ENCODE measurements at places on chromosomes 7 and 10.
A peak's percentile ranks its signal among the peaks of the same experiment; 100 is the strongest.

GRCh38 chr7:139647085-139647484 lies 123.6 kb downstream of the CLEC2L start:
- DNase-seq = peak; percentile 22

- DNase-seq = no peak
Observed at GRCh38 chr10:126776168-126776567, 105.7 kb upstream of the C10orf90 start.

GRCh38 chr10:71603754-71604153 lies 115.8 kb downstream of the C10orf105 start:
- DNase-seq = no peak

DNA sequence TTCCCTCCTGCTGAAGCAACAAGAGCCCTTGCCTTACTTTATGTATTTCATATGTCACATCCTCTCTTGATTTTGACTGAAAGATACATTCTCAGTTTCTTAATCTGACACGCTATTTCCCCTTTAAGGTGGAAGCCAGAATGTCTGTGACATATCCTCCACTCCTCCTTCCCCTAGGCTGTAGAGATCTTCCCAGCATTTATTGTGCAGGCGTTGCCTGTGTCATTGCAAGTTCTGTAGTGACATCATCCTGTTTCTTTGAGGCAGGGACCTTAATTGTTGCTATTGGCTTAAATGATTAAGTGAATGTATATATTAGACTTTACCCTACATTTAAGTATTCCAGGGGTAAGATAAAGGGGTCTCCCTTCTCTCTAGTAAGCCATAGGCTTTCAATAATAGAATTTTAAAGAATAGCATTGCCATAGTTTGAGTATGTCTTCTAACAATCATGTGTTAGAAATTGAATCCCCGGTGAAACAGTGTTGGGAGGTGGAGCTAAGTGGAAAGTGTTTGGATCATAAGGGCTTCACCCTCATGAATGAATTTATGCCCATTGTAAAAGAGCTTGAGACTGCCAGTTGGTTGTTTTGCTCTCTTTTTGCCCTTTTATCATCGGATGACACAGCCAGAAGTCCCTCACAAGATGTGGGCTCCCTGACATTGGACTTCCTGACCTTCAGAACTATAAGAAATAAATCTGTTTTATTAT lies 189.5 kb upstream of the CDC14C start:
- no peak for DNase-seq

- DNase-seq = peak; percentile 47
Observed at GRCh38 chr7:123749537-123749857, 694 bp upstream of the WASL start.

DNA sequence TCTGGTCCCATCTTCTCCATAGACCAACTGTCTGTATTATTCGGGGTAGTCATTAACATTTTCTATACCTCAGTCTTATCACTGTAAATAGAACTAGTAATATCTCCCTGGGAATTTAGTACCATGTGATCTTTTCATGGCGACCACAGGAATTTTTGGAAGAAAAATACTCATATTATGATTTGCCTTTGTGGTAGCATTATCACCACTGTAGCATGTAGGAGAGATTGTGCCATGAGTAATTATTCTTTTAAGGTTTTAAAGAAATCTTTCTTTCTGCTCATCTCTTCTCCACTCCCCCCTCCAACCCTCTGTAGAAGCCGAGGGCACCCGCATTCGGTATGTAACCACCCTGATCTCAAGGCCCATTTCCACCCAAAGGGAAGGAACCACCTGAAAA lies 25.0 kb downstream of the ZNF365 start:
- DNase-seq = no peak

DNA sequence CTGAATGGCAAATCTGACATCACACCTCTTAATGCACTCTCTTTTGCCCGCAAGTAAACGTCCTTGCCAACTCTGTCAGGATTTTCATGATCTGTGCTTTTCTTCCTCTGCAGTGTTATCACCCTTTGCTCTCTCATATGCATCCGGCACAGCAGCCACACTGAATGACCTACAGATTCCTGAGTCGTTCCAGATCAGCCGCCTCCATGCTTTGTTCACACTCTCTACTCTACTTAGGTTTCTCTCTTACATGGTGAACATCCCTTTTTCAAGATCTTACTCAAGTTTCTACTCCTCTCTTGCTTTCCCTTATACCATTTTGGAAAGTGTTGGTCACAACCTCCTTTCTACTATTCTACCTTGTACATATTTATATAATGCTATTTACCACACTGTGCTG lies 127.7 kb upstream of the AOAH start:
- DNase-seq = no peak

- DNase-seq = no peak
Observed at GRCh38 chr7:104133238-104133637, 74.6 kb downstream of the ORC5 start.

DNA sequence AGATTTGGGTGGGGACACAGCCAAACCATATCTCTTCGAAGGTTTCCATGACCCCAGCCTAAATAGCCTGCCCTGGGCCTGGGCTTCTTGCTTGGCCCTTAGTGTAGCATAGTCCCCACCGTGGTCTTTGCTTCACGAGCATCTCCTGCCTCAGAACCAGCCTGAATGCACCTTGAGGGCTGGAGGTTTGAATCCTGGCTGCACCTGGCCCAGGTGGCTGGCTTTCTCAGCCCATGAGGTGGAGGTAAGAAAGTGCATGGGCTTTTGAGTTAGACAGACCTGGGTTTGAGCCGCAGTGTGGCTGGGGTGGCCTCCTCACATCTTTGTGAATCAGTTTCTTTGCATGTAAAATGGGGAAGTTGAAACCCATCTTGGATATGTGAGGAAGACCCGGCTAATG lies 24.2 kb upstream of the PCBD1 start:
- DNase-seq = no peak

DNA sequence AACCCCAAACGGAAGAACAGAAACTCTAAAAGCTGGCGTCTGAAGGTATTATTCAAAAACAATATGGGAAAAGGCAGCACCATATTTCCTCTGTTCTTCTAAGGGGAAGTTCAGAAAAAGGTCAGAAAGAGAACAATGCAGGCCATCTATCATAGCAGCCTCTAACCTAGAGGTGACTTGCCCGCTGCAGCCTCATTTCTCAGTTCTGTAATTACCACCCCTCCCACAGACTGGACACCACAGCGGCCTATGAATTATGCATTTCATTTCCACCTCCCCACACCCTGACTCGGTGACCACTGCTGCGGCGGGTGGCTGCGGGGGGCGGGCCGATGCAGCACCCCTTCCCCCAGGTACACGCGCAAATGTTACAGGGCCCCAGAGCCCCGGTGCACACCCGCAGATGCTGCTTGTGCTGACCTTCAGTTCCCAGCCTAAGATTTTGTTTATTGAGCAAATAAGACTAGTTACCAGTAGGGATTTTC lies 125.5 kb downstream of the CLEC2L start:
- DNase-seq = peak; percentile 8

DNA sequence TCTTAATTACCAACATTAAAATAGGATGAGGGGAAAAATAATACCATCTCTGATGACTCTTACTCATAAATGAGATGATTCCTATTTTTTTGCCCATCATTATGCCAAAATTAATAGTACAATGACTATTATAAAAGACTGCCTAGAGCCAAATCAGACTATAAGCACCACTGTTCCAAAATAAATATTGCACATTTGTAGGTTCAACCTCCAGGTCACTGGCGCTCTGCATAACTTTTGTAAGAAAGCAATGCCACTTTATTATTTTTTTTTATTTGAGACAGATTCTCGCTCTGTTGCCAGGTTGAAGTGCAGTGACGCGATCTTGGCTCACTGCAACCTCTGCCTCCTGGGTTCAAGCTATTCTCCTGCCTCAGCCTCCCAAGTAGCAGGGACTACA lies 142.5 kb upstream of the SP8 start:
- no peak for DNase-seq

GRCh38 chr7:12322284-12322902 lies 81.3 kb downstream of the VWDE start:
- peak; percentile 49 for DNase-seq

GRCh38 chr7:94389381-94389780 lies 5.3 kb upstream of the COL1A2 start:
- DNase-seq = no peak

DNA sequence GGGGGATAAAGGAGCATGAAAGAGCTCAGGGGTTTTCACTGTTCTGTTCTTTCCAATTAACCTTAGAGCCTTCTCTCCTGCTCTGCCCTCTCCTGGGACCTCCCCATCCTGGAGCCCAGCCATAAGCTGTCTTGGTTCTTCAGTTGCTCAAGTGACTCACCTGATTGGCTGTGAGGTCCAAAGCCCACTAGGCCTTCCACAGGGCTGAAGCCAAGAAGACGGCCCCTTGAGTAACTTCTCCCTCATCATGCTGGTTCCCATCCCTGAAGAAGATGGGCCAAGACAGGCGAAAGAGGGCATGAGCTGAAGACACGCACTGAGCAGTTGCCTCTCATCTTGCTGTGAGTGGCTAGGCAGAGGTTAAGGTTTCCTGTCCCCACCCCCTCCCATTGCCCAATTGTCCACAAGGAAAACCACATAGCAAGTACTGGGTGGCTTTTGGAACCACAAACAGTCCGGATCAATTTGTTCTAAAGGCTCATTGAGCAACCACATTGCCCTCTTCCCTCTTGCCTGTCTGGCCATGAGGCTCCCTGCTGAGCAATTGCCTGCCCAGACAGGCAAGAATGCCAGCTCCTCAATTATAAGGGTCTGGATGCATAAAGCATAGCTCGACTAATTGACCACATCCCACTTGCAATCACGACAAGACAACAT lies 43.9 kb upstream of the GPAM start:
- no peak for DNase-seq

- peak; percentile 8 for DNase-seq
Observed at GRCh38 chr7:129952086-129952652, 591 bp downstream of the UBE2H start.

DNA sequence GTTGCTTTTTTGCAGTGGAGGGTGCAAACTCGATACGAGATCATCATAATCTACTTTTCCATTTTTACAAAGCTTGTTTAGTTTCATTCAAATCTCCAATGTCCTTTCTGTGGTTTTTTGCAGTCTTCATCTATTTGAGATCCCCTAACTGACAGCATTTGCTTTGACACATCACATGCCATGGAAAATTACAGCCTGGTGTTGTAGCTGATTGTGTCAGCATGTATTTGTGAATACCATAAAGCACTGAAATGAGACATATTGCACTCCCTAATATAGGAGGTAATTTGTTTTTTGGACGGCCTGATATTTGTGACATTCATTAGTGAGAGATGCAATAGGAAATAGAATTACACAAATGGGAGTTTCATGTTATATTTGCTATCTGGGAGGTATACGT lies 620.8 kb downstream of the KCNMA1 start:
- no peak for DNase-seq

DNA sequence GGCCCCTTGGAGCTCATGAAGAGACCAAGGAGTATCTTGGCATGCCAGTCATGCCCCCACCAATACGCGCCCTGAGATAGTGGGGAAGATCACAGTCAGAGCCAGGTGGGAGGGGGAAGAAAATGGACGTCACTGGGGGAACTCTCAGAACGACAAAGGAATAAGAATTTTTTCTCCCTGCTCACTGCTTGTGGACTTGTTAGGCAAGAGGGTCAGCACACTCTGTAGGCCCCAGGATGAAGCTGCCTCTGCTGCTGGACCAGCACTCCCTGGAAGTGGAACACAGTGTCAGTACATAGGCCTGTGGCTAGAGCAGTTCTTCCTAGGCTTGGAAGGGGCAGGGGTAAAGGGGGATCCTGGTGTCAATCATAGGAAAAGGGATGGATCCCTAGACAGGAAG lies 46.5 kb downstream of the DRGX start:
- DNase-seq = no peak

DNA sequence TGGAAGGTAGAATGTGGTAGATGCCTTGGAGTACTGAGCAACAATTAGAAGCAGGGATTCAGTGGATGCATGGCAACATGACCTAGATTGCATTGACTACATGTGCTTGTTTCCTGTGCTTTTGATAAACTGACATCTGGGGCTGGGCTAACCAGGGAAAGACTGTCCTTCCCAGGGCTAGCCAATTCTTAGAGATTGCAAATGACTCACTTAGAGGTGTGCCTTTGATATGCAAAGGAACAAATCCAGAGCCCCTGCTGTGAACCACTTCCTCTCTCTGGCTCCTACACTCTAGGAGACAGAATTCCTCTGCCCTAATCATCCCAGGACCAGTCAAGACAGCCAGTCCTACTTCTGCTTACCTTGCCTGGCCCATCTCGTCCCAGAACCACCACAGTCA lies 651.5 kb downstream of the LRMDA start:
- DNase-seq = no peak

DNA sequence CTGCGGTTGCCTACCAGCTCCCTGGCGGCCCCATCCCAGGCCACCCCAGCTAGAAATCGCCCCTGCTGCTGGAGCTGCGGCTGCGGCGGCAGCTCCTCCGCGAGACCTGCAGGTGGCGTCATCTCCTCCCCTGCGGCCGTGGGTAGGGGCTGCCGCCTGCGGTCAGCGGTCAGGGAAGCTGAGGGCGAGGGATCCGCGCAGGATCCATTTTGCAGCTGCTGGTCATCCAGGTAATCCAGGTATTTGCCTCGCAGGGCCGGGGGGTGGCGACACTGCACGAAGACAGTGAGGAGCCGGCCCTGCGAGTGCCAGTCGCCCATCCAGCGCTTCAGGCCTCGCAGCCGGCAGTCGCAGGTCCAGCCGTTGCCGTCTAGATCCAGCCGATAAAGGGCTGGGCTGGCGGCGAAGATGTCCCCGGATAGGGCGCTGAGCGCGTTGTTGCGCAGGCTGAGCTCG lies 1.5 kb downstream of the TRIL start:
- DNase-seq = no peak

DNA sequence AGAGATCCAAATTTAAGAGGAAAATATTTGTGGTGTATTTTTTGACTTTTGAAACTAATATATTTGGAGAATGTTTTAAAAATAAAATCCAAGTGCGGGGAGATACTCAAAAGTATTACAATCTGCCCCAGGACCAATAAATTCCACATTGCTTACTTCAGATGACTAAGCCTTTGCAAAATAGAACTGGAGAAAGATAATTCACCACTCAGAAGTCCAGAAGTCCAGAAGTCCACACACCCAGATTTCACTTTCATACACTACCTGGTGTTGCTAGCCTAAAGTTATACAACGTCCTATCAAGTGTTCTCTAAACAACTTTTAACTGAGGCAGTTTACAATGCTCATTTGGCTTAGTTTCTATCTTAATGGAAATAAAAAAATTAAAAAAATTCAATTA lies 487.0 kb upstream of the SEMA3D start:
- no peak for DNase-seq

DNA sequence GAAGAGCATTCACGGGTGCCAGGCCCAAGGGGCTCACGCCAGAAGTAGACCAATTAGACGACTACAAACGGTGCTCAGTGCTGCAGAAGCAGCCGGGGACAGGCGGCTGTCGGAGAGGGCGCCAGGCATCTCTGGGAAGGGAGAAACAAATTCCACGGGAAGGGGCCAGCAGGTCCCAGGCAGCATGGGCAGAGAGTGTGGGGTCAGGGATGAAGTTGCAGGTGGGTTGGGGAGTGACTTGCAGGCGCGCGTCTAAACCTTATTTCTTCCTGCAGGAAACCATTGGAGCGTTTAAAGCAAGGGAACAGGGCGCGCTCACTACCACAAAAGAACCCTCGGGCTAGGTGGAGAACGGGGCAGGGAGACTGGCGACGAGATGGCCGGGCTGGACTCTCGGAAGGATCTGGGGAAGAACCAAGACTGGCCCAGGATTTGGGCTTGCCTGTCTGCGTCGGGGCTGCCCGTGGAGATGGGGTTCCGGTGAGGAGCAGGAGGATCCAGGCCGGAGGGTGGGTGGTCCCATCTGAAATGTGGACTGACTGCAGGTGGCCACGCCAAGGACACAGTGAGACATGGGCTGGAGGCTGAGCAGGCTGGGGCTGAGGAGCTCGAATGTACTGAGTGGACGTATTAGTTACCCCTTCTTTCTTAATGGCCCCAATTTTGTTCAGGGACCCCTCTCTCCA lies 116.3 kb upstream of the DIP2C start:
- DNase-seq = no peak

GRCh38 chr7:18018296-18019215 lies 9.1 kb downstream of the PRPS1L1 start:
- no peak for DNase-seq
